Activated CD4-positive, alpha-beta T cell treated with anti-CD3 and anti-CD28 coated beads, Interleukin-2, amount 50 U/mL, for 4 hours (primary cell): ENCODE measurements at places on chromosomes 13 and 19.

DNA sequence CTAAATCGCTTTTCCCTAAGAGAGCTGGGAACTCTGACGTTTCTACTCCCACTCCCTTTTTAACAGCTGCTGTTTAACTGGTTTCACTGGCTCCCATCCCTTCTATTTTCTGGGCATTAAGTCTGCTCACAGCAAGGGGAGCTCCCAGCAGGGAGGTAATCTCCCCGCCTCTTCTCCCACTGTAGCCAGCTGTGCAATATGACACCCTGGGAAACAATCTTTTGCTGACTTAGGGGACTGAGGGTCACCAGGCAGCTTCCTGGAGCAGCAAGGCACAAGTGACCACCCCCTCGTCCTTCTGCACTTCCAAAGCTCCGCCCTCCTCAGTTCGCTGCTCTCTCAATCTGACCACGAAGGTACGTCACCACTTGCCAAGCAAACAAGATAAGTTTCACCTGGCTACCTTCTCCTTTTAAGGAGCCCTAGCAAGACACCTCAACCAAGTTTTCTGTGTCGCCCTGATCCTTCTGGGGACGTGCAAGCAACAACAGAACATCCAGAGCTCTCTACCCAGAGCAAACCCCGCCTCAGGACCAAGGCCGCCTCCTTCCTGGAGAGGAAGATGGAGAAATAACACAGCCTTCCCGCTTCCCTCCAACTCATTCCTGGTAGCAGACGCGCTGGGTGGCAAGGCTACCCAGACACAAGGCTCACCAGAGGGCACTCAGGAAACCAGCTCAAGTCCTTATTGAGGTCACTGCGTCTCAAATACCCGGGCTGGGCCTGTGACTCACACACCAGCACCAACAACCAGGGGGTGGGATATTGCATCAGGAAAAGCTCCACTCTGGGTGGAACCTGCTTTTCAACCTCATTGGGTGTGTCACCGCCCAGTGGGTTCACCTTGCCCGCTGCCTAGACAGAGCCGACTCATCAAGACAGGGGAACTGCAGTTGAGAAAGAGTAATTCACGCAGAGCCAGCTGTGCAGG, 92.4 kb downstream of the STK24 start:
- peak; percentile 75 for DNase-seq

DNA sequence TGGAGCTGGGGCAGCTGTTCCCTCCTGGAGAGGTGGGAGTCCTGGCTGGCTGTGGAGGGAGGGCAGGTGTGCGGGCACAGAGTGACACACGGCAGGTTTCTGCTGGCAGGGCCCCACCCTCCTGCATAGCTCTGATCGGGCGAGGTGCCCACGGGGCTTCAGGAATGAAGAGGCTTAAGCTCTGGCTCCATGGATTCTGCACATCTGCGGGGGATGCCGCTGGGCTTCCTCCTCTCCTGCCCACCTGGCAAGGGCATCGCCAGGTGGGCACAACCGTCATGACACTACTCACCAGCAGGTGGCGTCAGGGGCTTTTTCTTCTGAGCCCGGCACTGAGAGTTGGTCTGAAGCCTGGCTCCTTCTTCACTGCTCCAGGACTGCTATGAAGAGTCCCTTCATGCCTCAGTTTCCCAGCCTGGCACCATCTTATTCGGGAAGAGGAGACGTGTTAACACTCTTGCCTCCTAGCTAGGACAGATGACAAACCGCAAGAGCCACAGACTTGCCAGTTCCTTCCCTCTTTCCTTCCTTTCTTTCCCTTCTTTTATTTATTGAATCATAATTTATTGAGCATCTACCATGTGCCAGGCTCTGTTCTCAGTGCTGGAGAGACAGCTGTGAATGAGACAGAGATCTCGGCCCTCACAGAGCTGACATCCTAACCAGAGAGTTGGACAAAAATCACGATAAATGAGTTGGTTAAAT, 15.2 kb upstream of the PAK4 start:
- peak; percentile 72 for DNase-seq

DNA sequence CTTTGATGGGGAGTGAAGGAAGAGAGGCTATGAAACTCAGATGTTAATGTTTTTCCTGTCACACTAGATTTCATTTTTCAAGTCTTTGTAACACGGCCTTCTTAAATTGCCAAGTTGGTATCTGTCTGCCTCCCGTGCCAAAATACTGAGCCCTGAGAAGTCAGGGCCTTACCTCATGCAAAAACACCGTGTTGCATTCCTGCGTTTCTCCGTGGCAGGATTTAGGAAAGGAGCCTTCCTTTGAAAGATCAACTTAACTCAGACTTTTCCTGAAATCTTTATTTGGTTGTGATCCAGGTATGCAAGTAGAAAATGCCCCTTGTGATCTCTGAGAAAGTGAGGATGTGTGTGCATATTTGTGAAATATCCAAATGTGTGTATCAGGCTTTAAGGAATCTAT, 1291.0 kb upstream of the SLC10A2 start:
- no peak for DNase-seq

DNA sequence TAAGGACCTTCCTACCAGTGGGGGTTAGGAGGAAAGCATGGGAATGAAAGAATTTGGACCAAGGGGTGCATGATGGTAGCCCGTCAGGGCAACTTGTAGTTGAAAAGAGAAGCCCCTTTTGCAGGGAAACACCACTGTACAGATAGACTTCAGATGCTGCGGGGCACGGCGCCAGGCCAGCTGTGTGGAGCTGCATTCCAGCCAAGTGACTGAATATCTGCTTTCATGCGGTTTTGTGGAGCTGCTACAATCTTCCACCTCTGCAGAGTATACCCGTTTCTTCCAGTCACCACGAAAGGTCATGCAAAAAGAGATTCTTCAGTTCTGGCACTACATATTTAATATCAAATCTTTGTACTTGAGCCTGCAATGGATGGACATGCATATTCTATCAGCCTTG, 104.7 kb downstream of the RGCC start:
- DNase-seq, result no peak

DNA sequence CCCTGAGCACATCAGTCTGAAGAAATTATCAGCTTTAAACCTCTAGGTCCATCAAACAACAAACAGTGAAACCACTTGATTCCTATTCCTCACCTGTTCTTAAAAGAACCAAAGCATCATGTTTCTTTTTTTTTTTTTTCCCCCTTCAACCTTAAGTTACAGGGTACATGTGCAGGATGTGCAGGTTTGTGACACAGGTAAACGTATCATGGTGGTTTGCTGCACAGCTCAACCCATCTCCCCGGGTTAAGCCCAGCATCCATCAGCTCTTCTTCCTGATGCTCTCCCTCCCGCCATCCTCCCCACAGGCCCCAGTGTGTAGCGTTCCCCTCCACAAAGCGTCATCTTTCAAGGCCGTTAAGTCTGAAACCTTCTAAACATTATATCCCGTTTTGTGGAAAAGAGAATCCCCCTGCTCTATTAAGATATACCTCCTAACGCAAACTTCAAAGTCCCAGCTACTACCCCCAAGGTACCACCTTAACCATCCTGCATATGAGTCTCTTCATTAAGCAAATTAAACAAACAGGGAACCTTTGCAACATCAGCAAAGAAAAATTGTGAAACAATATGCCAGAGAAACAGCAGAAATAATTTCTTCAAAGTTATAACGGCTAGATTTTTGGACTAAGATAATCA, 10.8 kb downstream of the USP12 start:
- no peak for DNase-seq

- DNase-seq, result no peak
Measured at GRCh38 chr13:77028202-77028601, 1.2 kb upstream of the FBXL3 start.

GRCh38 chr19:34666958-34667265, 10.0 kb downstream of the SCGB2B2 start:
- DNase-seq, result no peak

DNA sequence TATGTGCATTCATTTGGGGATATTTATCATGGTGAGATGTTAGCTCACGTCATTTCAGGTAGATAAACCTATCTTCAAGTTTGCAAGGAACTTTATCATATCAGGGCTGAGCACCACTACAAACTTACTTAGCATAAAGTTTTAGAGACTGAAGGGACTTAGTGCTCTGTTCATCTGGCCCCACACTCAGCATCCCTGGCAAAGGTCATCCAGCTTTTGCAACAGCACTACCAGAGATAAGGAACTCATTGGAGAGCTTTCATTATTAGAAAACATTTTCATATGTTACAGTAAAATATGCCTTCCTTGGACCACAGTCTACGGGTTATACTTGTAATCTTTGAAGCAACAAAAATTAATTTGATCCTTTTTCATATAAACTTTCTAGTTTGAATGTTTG, 263.4 kb downstream of the POU4F1 start:
- DNase-seq, result no peak

GRCh38 chr13:93418398-93418797, 191.8 kb downstream of the GPC6 start:
- DNase-seq, result no peak

GRCh38 chr19:45177817-45178261, at the start of gene TRAPPC6A:
TSS of gene TRAPPC6A (minus strand) at chr19:45178237. CDS start at chr19:45178218, 19 bp downstream.
- DNase-seq, result no peak

DNA sequence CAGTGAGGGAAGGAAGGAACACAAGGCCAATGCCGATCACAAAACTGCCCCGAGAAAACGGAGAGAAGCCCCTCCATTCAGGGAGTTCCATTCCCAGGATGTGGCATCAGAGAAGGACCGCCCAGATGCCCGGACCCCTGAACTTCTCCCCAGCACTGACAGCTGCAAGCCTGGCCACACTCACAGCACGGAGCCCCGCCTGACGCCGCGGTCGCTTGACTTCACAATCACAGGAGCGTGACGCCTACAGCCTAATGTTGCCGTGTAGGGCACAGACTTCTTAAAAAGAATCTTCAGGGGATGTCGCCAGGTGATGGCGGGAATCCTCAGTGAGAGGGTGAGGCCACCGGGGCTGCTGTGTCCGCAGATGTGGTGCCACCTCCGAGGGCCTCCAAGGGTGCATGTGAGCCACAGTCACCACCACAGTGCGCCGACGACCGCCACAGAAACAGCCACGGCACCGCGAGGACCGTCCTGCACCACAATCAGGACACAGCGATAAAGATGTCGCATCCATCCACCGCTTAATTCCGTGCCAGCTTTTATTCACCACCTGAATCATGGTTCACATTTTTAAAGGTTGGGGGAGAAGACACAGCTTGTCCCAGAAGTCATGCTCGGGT, 77.2 kb downstream of the SPACA7 start:
- no peak for DNase-seq

- DNase-seq, result no peak
Measured at GRCh38 chr13:97855570-97856303, 97.7 kb upstream of the IPO5 start.

DNA sequence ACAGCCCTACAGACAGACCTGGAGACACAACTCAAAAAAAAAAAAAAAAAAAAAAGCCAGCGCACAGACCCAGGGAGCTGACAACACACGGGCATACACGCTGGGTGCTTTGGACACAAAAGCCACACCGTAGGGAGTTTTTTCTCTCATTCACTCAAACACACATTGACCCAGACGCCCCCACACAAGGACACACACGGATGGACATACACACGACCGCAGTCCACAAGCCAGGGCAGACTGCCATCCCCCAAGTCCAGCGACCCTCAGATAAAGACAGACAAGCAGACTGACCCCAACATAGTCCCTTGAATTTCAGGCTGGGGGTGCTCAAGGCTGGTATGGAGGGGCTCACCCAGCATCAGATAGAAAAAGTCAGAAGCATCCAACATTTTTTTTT, 12.0 kb upstream of the TUBB4A start:
- DNase-seq, result no peak

DNA sequence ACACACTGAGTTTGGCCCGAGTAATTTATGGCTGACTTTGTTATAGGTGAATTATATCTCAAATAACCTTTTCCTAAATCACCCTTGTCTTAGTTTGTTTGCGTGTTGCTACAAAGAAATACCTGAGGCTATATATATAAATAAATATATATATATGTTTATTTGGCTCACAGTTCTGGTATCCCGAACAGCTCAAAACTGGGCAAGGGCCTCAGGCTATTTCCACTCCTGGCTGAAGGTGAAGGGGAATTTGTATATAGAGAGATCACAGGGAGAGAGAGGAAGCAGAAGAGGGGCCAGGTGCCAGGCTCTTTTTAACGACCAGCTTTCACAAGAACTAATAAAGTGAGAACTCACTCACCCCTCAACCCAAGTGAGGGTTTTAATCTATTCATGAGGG, 159.9 kb upstream of the STARD13 start:
- DNase-seq, result no peak

DNA sequence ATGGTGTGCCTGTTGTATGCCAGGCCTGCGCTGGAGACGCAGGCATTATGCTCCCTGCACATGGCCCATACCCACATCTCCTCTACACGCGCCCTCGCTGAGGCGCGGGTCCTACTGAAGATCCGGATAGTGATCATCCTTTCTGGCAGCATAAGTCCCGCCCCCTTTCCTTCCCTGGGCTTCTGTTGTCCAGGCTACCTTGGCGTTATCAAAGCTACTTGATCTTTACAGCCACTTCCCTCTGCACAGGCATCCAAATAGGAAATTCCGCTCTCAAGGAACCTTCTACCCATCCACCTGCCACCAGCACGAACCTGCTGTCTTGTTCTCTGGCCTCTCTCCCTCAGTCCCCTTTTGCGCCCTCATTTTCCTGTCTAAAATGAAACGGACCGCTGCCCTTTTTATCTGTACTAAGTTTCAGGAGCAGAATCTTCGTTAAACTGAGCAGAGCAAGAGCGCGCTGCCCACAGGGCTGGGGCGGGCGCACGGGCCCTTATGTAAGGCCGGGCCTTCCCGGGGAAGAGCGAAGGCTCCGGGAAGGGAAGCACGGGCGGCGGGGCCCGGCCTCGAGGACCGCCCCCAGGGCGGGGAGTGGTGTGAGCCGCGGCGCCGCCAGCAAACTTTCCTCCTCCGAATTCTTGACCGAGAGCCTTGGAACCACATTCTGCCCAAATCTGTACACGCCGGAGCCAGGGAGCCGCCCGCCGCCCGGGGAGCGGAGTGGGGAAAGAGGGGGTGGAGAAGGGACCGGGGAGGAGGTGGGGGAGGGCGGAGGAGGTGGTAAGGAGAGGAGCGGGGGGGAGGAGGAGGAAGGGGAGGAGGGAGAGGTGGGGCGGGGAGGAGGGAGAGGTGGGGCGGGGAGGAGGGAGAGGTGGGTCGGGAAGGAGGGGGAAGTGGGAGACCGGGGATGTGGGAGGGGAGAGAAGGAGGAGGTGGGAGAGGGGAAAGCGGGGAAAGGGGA, 920 bp upstream of the UBE2L5 start:
- peak; percentile 18 for DNase-seq

DNA sequence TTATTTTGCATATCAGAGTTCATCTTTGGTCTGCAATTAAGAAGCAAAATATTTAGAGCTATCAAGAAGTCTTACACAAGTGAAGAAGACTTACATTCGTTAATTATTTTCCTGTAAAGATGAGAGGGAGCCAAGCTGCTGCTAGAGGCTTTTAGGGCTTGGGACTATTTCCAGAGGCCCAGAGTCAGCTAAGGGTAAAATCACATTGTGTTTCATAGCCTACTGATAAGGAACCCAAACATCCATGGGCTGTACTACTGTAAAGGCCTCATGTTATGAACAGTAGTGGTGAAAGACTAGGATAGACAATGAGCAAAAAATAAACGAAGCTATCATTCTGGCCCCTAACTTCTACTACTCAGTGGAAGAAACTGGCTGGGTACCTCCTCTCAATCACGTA, 10.9 kb upstream of the TEX30 start:
- no peak for DNase-seq

DNA sequence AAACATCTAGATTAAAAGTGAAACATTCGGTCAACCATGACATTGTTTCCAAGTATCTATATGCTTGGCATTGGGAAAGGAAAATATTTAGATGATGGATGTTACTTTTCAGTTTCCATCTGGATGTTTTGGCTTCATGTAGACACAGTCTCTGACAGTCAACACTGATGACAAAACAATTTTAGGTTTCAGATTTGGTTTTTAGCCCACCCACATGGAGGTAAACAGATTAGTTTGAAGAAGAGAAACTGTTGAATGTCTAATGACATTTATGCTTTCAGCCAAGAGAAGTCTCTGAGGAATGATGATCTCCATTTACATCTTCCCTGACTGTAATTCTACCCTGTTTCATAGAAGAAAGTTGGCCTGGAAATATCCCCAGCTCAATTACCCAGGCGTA, 379.1 kb downstream of the SLITRK6 start:
- DNase-seq, result no peak
